ENCODE measurements at places on chromosomes 11 and 22.

- no peak for DNase-seq
These were observed 55.7 kb downstream of the RTL6 start for GRCh38 chr22:44442186-44442815.

GRCh38 chr11:115069599-115069998 lies 391.3 kb downstream of the NXPE2 start:
- DNase-seq, result no peak

- no peak for DNase-seq
These were observed 1078.3 kb downstream of the FAM181B start for GRCh38 chr11:81655351-81655750.

- no peak for DNase-seq
These were observed 39.6 kb downstream of the TSPAN18 start for GRCh38 chr11:44766112-44766971.

GRCh38 chr22:34950489-34950888 lies 115.5 kb upstream of the ISX start:
- DNase-seq, result no peak

All from activated T-helper 9 cell treated with anti-CD3 and anti-CD28 coated beads, Interleukin-2, amount 50 U/mL, for 16 hours (primary cell).